Heart right ventricle (tissue), 16 donors: ENCODE measurements at places on chromosomes 6 and 20. TPM values are rescaled to one million over a fixed set of nuclear protein-coding genes. Genes with fewer than 3 reads are reported as not detected.

Gene TEAD3
- total RNA-seq: 31.6 TPM

Gene MAFB
- total RNA-seq: 9.0 TPM

DNA sequence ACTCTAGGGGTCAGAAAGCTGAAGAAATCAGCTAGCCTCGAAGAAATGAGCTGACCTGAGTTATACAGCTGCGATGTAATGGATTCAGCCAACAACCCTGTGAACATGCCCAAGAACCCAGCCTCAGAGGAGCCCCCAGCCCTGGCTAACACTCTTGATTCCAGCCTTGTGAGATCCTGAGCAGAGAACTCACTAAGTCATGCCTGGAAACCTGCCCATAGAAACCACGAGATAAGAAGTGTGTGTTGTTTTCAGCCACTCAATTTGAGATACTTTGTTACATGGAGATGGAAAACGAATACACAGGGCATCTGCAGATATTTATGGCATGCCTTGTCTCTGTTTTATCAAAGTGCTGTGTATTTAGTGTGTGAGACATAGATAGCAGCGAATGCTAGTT, 265.2 kb downstream of the QKI start:
- DNase-seq: no peak

DNA sequence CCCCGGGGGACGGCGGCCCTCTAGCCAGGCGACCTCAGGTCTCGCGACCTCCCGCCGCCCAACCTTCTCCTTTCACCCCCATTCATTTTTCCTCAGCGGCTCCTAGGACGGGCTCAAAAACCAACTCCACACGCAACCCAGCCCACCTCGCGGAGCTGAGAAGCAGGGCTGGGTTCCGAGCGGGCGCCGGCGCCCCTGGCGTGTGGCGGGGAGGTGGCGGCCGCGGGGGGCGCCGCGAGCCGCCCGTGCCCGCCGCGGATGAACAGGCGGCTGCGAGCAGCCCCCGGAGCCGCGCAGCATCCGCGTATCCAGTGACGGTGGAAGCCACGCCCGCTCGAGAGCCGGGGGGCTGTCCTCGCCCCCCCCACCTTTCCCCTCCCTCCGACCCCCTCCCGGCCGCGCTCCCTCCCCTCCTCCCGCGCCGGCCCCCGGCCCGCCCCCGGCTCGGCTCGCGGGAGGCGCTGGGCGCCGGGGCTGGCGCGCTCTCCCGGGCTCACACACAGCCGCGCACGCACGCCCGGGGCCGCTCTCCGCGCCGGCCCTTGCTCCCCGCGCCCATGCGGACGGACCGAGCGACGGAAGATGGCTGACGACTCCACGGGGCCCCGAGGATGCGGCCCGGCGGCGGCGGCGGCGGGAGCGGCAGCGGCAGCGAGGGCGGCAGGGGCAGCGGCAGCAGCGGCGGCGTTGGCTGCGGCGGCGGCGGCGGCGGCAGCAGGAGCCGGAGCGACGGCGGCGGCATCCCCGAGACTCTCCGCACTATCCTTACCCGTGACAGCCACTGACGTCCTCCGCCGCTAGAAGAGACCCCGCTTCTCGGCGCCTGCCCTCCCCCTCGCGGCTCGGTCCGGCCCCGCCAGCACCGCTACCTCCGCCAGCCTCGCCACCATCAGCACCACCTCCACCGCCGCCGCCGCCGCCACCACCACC, at the start of gene SOBP:
Gene SOBP (plus strand): TSS at position 482 of the 930 bp plus-strand sequence. CDS start 500 bp downstream, outside the sequence.
- peak; percentile 78 for DNase-seq

DNA sequence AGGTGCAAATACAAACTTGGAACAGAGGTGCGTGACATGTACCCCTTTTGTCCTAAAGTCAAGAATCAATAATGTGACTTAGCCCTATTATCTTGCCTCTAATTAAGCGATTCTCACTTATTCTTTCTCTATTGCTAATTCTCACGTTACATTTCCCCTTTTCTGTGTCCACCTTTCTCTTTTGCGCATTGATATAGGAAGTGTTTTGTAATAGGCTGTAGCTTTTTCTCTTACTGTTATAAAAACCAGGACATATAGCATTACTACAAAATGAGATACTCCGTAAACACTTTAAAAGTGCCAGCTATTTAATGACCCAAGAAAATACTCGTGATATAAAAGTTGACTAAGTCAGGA, 669 bp upstream of the TMEM30A start:
- no peak for DNase-seq

DNA sequence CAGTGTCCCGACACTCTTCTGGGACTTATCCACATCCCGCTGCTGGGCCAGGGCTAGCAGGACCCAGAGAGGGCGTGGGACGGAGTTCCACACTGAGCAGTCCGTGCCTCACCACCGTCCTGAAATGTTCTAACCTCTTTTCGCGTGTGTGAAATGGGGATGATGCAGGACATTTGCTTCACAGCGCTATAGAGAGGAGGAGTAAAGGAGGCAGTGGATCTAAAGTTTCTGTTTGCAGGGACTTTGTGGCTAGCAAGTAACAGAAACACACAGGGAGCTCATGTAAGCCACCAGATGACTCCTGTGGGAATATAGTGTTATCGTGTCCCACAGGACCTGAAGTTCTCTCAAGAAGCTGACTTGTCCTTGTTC, 634 bp downstream of the ITPA start:
- DNase-seq: no peak

DNA sequence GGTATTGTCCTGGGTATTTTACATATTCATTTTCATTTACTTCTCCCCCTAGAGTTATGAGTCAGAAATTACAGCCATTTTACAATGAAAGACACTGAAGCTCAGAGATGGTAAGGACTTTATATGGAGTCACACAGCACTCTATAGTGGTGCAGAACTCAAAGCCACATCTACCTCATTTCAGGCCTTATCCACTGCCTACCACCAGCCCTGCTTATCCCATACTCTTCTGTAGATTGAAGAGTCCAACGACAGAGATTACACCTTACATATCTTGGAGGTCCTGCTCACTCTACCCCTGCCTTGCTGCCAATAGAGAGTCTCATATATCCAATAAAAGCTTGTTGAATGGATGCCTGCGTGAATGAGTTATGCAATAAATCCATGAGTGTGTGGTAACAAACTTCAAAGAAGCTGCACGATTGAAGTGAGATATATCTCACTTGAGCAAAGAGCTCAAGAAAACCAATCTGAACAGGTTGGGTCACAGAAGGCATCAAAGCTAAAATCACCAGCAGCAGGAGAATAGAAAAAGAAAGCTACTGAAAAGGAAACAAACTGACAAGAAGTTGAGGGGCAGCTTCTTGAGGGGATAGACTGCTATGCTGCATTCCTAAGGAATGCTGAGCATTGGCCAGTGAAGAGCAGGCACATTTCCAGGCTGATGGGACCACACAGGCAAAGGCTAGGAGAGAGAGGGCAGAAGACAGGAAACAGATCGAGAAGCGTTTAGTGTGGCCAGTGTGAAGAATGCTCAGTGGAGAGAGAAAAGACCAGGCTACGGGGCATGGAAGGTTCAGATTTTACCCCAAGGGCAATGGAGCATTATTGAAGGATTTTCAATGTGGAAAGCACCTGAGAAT, 585.6 kb downstream of the DHX35 start:
- DNase-seq: no peak

DNA sequence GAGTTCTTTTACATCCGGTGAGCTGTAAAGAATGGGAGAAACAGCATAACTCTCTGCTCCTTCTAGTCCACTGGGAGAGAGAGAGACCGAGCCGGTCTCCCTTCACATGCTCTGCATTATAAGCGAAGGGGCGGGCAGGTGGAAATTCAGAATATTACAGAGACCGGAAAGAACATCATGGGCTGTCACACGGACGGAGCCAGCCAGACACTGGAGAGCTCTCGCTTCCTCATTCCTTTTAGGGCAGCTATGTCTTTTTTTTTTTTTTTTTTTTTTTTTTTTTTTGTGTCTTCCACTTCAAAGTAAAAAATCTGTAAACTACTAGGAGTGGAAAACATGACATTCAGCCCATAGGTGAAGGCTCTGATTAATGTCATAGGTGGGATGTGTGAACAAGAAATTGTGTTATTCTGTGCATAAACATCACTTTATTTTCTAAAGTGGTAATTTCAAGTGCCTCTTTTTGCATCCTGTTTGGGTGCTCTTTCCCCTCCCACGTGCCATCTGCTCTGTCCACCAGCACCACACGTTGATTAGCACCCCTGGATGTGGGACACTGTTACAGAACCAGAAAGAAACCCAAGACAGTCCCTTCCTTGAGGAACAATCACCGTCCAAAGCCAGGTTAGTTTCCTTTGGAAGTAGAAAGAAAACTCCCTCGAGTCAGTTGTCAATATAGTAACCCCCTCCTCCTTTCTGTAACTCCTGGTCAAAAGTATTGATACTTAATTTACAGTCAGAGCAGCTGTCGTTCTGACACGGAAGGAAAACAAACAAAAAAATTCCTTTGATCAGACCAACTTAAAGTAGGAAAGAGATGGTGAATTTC, at the start of gene TAGAP:
Gene TAGAP (minus strand): TSS at position 93 of the 829 bp plus-strand sequence. CDS start 845 bp downstream, outside the sequence.
- DNase-seq: peak; percentile 49

DNA sequence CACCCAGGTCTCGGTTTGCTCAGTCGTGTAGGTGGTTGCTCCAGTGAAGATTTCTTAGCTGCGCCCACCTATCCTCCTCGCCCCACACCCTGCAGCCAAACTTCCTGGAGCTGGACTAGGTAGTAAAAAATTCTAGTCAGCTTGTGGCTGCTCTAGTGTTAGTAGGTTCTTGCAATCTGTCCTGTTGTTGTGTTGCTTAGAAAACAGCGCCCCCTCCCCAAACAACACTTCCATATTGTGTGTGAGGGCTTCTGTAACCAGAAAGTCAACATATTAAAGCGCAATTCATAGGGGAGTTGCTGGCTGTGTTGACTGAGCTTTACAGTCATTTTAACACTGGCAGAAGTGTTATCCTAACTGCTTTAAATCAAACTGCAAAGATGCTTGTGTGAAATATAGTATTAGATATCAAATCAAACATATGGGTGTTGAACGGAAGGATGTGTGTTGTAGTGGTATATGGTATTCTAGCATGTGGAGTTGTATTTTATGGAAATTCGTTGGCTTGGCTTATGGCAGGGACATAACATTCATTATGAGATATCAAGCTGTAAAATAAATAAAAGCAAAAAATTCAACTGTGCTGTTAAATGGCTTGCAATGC, 122.5 kb downstream of the ARID1B start:
- DNase-seq: no peak
